CD8-positive, alpha-beta memory T cell (primary cell): ENCODE measurements at places on chromosomes 6 and 20. TPM values are rescaled to one million over a fixed set of nuclear protein-coding genes. Genes with fewer than 3 reads are reported as not detected.

TCF21 gene
- not detected for polyA plus RNA-seq

C6orf47 gene
- polyA plus RNA-seq: 37.0 TPM

ULBP1 gene
- not detected for polyA plus RNA-seq

B3GALT4 gene
- 35.3 TPM for polyA plus RNA-seq

OTOR gene
- not detected for polyA plus RNA-seq

CST1 gene
- not detected for polyA plus RNA-seq

DZANK1 gene
- polyA plus RNA-seq: 1.7 TPM

NTSR1 gene
- not detected for polyA plus RNA-seq

GRCh38 chr20:60055740-60056139, 97.5 kb downstream of the CDH26 start:
- DNase-seq: peak; percentile 19

DNA sequence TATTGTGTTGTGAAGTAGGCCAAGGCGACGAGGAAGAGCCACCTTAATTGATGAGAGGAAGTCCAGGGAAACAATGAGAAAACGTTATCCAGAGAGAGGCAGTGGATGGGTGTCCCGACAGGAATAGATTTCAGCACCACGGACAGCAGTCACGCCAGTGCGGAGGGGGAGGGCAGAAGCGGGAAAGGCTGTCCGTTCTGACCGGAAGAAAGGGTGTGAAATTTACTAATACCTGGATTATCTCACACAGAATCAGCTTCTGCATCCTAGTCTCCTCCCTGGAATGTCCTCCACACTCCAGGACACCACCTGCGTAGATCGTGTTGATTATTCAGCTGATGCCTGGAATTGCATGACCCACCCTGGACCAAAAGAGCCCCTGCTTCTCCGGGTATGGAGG, 7.4 kb upstream of the BPIFA3 start:
- DNase-seq: peak; percentile 54

DNA sequence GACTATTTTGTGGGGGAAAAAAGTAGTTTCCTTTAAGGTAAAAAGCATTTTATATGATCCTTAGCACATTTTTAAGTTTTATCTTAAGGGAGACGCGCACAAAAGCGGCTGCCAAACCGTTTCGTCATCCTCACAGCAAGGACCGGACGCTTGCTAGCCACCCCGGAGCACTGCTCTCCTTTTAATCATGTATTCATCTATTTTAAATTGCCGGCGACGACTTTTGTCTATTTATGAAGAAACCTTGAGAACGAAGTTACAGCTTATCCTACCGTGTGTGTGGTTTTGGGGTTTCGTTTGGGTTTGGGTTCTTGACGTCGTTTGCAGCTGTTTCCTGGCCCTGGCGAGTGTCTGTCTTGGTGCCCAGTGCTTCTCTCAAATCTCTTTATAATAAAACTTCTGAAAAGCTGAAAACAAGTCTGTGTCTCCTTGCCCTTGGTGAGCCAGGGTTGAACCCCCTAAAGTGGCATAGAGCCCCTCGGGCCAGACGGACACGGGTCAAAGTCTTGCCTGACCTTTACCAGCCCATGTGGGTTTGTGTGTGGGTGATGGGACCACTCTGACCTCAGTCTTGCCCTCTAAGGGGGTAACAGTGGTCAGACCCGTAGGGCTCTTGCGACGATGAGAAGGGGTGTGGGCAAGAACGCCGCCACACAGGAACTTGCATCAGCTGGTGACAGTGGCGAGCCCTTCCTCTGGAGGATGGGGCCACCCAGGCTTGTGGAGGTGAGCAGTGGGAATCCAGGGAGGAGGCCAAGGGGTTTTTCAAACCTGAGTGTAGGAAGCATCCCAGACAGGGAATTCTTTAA, 117.6 kb downstream of the JPH2 start:
- DNase-seq: peak; percentile 48

DNA sequence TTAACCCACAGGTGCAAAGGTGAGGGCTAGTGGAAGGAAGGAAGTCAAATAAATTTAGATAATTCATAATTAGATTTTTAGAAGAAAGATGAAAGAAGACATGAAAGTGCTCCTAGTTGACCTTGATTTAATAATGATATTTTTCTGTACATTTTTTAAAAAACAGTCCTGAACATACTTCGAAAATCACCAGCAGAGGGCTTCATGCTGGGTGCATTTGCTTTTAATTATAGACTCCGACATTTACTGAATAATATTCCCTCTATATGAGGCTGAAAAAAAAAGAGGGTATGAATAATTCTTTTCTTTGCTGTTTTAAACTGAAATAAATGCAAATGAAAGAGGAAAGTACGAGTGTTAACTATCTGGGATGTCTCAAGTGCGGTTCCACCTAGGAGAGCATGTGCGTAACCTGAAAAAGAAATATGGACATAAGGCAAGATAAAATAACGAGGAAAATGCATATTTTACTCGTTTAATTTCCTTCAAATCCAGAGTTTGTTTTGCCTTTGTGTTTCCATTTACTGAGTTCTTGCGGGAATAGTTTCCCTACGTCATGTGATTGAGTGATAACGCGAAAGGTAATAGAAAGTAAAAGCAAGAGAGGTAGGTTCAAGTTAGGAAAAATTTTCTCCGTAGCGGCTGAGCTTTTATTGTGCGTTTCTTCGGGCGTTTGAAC, 3.1 kb upstream of the TFAP2B start:
- DNase-seq: no peak

DNA sequence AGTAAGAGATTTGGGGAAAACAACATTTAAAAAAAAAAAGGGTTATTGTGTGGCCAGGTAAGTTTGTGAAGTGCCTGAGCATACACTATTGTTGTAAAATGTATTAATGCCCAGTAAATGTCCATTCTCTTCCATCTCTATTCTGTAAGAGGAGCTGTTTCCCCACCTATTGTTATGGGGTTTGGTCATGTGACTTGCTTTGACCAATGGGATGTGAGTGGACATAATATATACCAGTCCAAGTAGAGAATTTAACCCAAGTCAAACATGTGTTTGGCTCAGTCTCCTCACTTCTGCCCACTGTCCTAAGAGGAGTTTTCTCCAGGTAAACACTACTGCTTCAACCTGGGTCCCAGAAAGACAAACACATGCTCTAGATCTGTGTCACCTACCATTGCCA, 377.1 kb downstream of the FOXA2 start:
- DNase-seq: no peak

DNA sequence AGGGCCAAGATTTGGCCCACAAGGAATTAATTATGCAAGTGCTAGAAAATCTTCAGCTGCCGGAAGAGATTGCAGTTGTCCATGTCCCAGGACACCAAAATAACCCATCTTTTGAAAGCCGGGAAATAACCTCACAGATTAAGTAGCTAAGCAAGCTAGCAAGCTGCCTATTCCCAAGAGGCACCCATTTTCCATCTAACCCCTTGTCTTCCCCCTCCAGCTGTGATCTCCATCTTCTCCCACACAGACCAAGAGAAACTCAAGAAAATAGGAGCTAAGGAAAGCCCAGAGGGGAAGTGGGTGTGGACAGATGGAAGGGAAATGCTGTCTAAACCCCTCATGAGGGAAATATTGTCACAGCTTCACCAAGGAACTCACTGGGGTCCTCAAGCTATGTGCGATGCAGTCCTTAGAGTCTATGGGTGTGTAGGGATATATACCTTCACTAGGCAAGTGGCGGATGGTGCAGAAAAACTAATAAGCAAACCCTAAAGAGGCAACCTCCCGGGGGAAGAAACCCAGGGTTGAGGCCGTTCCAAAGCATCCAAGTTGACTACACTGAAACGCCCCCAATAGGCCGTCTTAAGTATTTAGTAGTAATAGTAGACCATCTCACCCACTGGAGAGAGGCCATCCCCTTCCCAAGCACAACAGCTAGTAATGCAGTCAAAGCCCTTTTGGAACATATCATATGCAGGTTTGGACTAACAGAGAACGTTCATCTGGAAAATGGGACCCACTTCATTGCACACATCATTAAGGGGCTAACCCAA, 64.3 kb upstream of the PRSS16 start:
- no peak for DNase-seq

GRCh38 chr20:46991880-46992639, 97.4 kb downstream of the EYA2 start:
- DNase-seq: no peak

DNA sequence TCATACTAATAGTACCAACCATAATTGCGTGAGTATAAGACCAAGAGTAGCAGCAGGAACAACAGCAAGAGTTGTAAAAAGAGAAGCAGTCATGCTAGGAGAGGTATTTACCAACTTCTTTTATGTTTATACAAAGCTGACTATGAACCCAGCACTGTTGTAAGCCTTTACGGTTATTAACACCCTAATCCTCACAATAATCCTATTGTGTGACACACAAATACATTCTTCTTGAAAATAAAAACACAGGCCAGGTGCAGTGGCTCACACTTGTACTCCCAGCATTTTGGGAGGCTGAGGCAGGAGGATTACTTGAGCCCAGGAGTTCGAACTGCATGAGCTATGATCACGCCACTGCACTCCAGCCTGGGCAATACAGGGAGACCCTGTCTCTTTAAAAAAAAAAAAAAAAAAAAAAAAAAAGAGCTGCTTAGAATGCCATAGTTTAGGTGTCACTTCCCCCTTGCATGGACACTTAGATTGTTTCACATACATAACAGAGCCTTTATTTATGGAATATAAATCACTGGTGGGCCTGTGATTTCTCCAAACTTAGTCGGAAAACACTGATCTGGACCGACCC, 20.2 kb downstream of the HCK start:
- DNase-seq: no peak

GRCh38 chr20:9590189-9590588, 75.8 kb downstream of the LAMP5 start:
- no peak for DNase-seq

GRCh38 chr6:163483107-163483506, 68.6 kb downstream of the QKI start:
- no peak for DNase-seq

DNA sequence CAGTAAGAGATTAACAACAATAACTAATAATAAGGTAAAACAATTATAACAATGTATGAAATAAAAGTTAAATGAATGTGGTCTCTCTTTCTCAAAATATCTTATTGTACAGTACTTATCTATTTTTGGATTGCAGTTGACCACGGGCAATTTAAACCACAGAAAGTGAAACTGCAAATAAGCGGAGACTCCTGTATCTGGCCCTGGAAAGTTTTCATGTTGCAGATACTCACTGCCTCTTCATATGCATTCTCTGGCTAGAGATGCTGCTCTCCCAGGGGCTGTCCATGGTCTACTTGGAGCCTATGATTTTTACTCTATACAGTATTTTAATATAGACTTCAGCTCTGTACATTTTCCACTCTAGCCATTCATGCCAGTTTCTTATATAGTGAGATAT, 230.8 kb downstream of the FUT9 start:
- DNase-seq: no peak

- no peak for DNase-seq
Observed at GRCh38 chr6:44284121-44284520, 13.9 kb downstream of the TMEM151B start.

GRCh38 chr6:104566411-104566810, 293.3 kb downstream of the HACE1 start:
- DNase-seq: no peak

GRCh38 chr6:142871910-142872331, 73.1 kb downstream of the HIVEP2 start:
- peak; percentile 48 for DNase-seq

DNA sequence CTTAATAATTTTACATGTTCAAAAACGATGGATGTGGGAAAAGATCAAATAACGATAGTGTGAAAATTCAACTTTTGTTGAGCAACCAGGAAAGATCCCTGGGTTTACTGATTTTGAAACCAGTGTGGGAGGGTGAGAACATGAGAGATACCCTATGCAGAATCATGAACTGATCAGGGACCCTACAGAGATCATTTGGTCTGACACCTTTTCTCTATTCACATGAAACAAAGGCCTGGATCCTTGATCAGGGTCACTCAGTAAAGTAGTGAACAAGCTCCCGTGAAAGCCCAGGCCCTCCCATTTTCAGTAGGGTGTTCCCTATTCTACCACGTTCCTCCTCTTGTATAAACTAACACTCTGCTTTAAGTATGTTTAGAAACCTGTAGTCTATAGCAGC, 60.5 kb upstream of the DUSP22 start:
- DNase-seq: no peak

DNA sequence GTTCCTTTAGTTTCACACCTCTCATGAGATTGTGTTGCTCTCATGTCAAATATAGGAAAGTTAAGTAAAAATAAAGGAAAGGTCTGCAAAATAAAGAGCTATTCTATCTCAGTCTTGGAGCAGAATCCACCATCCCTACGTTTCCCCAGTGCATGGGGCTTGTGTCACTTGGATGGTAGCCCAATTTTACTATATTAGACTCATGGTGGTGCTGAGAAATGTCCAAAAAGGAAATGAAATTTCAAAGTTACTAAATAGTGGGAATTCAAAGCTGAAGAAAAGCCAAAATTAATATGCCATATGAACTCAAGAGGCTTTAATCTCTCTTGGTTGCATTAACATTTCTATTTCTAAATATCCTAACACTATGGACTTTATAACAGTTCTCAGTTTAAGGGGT, 1283.3 kb upstream of the GJE1 start:
- DNase-seq: no peak

DNA sequence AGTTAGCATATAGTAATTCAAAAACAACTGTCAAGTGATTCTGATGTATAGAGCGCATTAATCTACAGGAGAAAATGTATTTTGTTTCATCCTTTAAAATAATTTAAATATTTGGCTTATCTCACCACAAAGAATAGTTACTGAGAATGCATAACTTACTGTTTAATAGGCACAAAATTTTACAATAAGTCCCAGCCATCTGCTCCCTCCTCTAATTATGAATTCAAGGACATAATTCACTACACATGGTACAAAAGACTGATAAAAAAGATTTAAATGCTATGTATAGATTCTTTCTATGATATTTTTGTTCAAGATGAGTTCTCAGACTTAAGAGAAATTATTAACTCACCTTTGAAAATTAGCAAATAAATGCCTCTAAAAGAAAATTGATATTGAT, 242.0 kb downstream of the FUT9 start:
- DNase-seq: no peak

- DNase-seq: no peak
Observed at GRCh38 chr6:17276766-17277165, 4.4 kb upstream of the RBM24 start.

- no peak for DNase-seq
Observed at GRCh38 chr20:57004416-57004815, 262.0 kb downstream of the BMP7 start.

DNA sequence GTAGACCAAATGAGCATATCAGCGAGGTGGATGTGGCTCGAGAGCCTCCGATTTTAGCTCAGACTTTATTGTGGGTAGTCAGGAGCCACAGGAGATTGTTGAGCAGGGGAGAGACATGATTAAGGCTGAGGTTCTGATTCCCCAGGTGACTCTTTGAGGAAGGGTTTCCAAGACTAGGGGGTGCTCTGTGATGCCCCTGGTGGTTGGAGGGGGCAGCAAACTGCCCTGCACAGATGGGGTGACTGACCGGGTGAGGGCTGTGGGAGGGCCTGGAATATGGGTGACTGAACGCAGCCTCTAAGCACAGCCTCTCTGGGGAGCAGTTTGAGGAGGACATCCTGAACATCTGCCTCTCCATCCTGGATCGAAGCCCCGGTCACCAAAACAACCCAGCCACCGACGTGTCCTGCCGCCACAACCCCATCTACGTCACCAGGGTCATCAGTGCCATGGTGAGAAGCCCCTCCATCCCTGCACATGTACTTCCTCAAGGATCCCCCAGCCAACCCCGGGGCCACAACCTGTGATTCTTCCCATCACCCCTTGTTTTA, 17.0 kb downstream of the TGM6 start:
- no peak for DNase-seq

- DNase-seq: no peak
Observed at GRCh38 chr20:41467690-41468089, 101.1 kb upstream of the EMILIN3 start.
